CD4-positive, alpha-beta T cell treated with Interleukin-4 for 4 hours (primary cell): ENCODE measurements at places on chromosomes 12 and 14.

DNA sequence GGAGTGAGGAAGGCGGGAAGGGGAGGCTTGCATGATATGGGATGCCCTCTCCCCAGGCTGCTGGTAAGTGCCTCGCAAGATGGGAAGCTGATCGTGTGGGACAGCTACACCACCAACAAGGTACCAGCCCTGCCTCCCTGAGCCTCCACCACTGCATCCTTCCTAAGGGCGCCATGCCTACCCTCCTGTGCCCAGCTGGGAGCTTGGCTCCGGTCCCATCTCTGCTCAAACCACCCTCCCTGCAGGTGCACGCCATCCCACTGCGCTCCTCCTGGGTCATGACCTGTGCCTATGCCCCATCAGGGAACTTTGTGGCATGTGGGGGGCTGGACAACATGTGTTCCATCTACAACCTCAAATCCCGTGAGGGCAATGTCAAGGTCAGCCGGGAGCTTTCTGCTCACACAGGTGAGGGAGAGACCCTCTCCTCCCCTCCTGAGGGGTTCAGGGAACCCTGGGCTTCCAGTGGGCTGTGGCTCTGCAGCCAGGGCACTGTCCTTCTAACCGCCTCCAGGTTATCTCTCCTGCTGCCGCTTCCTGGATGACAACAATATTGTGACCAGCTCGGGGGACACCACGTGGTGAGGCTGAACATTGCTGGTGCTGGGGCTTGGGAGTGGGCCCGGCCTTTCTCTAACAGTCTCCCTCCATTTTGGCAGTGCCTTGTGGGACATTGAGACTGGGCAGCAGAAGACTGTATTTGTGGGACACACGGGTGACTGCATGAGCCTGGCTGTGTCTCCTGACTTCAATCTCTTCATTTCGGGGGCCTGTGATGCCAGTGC is 2.6 kb downstream of the GNB3 start:
- DNase-seq: no peak

GRCh38 chr12:98373025-98373554 is 142.3 kb upstream of the TMPO start:
- peak; percentile 7 for DNase-seq

- DNase-seq: no peak
These were observed 12.3 kb upstream of the DLK1 start for GRCh38 chr14:100714258-100714892.

GRCh38 chr12:25929142-25929541 is 29.3 kb upstream of the RASSF8 start:
- no peak for DNase-seq

DNA sequence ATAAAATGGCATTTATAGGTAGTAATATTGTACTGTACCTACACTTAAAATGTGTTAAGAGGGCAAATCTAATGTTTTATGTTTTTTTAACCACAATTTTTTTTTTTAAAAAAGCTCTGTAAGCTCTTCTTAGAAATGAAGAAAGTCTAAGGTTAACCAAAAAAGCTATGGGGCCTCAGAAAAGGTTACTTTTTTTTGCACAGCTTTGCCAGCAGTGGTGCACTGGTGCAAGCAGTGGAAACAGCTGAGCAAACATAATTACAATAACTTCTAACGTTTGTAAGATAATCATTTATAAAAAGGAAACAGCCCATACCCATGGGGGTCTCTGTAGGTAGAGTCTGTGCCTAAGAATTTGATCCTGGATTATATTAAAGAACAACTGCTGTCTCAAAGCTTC is 85.1 kb upstream of the NID2 start:
- peak; percentile 16 for DNase-seq

DNA sequence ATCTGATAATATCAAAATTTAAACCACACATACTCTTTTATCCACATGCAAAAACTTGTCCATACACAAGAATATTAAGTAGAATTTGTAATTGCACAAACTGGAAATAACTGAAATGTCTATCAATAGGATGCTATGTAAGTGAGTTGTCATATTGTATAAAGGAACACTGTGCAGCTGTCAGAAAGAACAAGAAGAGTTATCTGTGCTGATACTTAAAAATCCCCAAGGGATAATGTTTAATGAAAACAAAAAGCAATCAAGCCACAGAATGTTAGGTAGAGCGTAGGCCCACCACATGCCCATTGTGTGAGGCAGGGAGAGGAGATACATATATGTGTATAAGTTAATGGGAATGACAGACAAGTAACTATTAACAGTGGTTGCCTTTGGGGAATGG is 25.9 kb upstream of the HIGD1C start:
- DNase-seq: no peak

- peak; percentile 5 for DNase-seq
These were observed 885 bp upstream of the PALS1 start for GRCh38 chr14:67240168-67240932.

GRCh38 chr14:79502136-79502750 is 709.1 kb downstream of the DIO2 start:
- no peak for DNase-seq

DNA sequence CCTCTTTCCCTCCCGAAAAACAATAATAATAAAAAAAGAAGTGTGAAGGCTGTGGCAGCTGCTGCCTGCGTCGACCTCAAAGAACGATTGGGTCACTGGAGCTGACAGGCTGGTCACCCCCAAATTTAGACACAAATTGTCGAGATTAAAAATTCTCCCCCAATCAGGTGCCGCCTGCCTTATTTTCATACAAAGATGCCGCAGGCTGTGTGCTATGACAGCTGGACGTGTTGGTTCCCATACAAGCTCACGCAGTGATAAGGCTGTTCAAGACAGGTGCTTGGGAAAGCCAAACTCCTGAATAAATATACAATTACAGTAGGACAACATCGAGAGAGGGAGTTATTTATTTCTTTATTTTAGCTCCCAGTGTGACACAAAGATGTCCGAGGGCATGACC is 1041.8 kb downstream of the VRK1 start:
- DNase-seq: no peak

DNA sequence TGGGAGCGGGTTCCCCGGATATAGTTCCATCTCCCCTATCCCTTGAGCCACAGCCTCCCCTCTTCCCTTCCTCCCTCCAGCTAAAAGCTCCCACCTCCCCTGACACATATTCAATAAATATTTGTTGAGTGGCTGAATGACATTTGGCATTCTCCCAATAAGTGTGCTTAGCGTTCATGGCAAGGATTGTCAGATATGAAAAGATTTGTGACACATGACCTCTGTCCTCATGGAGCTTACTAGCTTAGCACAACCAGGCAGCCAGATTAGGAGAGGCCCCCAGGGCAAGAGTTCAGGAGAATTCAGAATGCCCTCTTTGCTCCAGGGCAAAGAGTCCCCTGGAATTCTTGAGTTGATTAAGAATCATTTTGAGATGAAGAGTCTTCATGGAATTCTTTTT is 22.5 kb upstream of the SLC6A12 start:
- DNase-seq: no peak

DNA sequence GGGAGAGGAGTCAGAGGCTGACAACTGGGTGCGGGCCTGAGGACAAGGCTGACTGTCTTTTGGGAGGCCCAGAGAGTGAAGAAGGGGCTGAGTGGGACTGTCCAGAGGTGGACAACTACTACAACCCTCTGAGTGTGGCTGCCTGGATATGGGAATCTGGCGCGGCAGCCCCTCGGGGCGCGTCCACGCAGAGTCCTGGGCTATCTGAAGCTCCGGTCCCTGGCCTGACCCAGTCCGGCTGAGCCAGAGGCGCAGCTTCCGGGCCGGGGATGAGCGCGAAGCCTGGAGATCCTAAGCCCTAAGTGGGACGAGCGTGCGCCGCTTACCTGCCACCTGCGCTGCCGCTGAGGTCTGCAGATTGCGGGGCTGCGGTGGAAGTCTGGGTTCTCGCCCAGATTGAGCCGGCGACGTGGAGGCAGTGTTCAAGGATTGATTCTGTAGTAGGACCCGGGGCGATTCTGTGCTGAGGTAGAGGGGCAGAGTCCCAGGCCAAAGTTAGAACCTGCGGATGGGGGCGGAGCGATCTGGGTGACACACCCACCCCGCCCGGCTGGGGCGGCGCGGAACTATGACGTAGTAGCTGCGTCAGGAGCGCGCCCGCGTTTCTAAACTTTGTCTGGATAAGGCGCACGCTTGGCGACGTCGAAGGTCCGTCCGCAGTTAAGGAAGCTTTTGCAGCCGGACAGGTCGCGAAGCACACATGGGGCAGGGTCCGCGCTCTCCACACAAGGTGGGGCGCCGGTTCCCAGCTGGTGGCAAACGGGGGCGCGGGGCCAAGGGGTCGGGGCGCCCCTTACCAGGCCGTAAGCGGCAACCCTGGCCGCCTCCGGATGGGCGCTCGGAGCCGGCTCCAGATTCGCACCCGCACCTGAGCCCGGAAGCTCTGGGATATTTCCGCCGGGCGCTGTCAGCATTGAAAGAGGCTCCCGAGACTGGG is at the start of the genes DHRS1 and NOP9:
Gene DHRS1, minus strand, starts transcription at position 526 of the 937 bp plus-strand sequence. CDS start 674 bp downstream, outside the sequence.
Gene NOP9, plus strand, starts transcription at position 596 of the 937 bp plus-strand sequence. Its CDS starts 105 bp downstream, at position 701.
- DNase-seq: peak; percentile 86

GRCh38 chr12:122158700-122159285 is 15.2 kb downstream of the IL31 start:
- DNase-seq: no peak

DNA sequence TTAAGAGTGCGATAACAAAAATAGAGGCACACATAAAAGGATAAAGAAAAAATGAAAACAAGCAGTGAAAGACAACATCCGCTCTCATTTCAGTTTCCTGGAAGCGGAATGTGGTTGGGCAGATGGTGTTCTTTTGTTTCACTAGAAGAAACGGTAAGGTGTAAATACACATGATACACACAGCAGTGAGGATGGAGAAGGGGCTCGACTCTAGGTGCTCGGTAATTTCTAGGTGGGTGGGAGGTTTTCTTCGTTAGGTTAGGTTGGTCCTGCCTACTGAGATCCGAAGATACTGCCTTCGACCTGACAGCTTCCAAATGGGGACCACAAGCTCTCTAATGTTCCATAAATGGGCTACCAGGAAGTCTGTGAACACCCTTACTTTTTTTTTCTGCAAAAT is 1082.5 kb downstream of the BCL11B start:
- peak; percentile 95 for DNase-seq

DNA sequence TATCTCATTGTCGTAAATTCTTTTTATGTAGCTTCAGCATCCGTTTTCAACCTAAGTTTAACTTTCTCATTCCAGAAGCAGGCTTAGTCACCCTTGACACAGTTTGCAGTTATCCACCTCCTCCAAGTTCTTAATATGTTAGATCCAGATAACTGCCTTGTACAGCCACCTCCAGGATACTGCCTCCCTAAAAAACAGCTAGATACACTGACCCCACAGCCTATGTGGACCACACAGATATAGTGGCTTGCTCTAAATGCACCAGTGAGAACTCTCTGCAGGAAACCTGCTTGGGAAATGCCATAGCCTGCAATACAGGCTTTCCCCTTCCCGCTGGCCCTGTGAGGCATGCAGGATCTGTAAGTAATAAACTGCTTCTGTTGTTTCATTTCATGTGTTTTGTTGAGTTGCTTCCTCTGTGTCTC is 11.1 kb upstream of the RTL1 start:
- DNase-seq: no peak

- no peak for DNase-seq
These were observed 5.5 kb downstream of the DNAH10 start for GRCh38 chr12:123767613-123768012.

DNA sequence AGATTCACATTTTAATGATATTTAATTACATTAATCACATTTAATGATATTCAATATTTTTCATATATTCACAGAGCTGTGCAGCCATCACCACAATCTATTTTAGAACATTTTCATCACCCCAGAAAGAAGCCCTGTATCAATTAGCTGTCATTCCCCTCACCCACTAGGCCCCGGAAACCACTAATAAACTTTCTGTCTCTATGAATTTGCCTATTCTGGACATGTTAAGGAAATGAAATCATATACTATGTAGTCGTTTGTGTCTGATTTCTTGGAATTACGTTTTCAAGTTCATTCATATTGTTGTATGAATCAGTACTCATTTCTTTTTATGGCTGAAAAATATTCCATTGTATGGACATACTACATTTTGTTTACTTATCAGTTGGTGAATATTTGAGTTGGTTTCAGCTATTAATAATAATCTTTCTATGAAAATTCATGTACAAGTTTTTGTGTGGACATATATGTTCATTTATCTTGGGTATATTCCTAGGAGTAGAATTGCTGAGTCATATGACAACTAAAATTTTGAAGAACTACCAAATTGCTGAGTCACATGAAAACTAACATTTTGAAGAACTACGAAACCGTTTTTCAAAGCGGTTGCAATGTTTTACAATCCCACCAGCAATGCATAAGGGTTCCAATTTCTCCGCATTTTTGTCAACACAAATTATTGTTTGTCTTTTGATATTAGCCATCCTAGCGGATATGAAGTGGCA is 11.7 kb upstream of the OTOGL start:
- DNase-seq: no peak

GRCh38 chr14:54048311-54048710 is 91.7 kb upstream of the BMP4 start:
- no peak for DNase-seq

- DNase-seq: no peak
These were observed 3.2 kb upstream of the DIO3 start for GRCh38 chr14:101557811-101558738.

GRCh38 chr14:58783792-58784511 is 146.2 kb downstream of the DACT1 start:
- DNase-seq: no peak

GRCh38 chr14:93971635-93972027 is 4.7 kb downstream of the ASB2 start:
- no peak for DNase-seq

DNA sequence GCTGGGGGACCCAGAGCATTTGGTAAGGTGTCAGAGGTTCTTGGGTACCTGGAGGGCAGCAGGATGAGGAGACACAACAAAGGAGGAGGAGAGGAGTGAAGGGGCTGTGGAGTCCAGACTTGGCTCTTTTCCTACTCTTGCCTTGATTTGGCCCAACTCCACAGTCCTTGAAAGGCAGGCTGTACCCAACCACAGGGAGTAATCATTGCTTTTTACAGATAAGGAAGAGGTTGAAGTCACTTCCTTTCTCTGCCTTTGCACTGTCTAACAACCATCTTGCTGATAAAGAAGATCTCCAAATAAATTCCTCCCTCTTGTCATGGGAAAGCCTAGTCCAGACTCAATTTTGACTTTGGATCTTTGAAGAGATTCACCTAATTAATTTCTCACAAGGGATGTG is 226.8 kb upstream of the HMGA2 start:
- no peak for DNase-seq

DNA sequence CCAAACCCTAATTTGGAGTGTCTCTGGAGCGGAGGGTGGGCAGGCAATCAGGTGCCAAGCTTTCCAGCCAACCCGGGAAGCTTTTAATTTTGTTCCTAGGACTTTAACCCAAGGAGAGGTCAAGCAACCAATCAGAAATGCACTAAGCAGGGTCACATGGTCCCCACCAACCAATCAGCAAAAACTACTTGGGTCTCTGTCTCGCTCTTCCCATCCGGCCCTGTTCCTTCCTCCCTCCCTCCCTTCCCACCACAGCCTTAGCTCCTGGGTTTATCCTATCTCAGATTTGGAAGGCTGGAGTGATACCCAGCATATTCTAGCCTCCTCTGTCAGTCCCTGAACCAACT is 7.3 kb downstream of the HOXC5 start:
- DNase-seq: no peak

DNA sequence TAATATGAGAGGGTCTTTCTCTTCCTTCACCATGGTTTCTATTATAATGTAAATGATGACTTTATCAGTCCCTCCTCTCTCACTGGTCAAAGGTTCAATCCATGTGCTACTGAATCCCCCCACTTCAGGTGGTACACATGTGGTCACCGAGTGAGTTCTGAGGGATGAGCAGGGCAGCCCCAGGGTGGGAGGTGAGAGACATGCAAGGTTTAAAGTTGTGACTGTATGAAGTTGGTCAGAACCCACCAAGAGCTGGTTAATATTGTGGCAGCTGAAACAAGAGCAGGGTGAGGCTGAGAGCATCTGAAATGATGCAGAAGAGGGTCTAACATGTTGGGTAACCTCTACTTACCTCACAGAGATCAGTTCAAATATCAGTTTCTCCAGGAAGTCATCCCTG is 444.7 kb upstream of the FBXO33 start:
- no peak for DNase-seq
